NCI-H2081 (cell line): ENCODE measurements at places on chromosomes 12 and 14.

GRCh38 chr12:111369496-111370220 lies 763 bp upstream of the PHETA1 start:
- no peak for DNase-seq

DNA sequence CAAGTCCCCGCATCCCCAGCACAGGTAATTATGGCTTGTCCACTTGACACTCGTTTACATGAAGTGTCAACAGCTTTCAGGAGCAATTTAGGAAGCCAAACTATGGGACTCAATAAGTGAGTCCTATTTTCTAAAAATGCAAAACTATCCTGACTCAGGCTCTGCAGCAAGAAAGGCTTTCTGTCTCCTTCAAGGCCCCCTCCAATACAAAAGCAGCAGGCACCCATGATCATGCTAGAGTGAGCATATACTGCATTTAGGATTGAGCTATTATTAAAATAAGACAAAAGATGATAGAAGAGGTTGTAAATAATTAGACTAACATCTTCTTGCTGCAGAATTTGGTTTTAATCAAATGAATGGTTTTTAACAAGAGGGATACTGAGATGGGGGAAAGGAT lies 3.2 kb downstream of the SIX6 start:
- no peak for DNase-seq

- DNase-seq = no peak
Measured at GRCh38 chr14:42173206-42173605, 566.5 kb downstream of the LRFN5 start.

DNA sequence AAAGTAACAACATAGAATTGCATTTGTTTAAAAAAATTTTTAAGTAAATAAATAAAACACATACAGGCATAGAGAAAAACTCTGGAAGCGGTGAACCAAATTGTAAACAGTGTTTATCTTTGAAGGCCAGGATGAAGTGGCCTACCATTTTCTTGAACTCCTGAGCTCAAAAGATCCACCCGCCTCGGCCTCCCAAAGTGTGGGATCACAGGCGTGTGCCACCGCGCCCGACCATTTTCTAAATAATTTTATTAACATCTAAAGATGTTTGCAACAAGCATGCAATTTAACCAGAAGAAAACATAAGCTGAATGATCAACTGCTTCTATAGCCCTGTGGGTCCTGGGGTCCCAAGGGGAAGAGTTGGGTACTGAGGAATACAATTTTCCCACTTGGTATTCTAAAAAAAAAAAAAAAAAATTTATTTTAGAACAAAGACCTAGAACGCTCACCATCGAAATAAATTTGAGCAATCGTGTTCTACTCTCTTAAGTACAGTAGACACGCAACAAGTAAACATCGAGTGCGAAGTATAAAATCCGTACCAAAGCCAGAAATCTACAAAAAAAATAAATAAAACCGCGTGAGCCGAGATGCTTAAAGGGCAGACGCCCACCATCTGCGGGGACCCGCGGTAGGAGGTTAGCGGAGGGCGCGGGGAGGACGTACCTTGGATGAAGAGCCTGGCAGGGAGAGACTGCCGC lies 484 bp downstream of the MIS18BP1 start:
- peak; percentile 8 for DNase-seq

- no peak for DNase-seq
Measured at GRCh38 chr12:68785358-68785757, 22.6 kb upstream of the MDM2 start.

GRCh38 chr14:73775339-73776193 lies 61.4 kb upstream of the PNMA1 start:
- no peak for DNase-seq

DNA sequence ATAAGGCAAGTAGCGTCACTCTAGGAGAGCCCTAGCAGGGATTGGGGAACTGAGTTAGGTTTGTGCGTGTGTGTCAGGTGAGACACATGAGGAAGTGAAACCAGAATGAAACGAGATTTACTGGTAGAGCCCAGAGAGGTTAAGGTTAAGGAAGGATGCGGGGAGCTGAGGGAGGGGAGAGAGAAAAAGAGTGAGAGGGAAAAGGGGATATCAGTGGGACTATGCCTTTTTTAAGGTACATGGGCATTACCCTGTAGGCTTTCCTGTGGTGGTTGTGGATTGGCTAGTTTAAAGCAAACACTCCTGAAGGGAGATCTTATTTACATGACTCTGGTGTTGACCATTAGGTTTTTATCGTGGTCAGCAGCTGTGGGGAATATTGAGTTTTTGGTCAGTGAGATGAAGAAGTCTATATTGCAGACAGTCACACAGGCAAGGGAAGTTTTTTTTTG lies 13.9 kb downstream of the ZDHHC17 start:
- DNase-seq = no peak

DNA sequence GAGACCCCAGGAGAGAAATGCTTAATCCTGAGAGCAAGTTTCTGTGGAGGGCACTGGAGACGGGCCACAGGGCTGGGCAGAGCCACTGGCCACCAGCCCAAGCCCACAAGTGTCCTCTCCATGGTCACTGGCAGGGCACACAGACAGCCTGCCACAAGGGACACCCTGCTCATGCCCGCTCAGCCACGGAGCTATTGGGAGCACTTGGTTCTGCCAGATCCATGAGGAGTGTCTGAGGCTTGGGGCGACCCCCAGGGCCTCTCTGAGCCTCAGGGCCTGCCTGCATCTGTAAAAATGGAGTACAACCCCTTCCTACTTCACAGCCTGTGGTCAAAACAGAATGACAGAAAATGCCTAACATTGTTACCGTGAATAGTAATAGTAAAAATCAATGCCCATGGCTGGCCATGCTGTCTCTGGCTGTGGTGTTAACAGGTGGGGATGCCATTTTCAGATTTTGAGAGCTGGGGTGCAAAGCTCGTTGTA lies 3.2 kb downstream of the PGF start:
- DNase-seq = no peak

DNA sequence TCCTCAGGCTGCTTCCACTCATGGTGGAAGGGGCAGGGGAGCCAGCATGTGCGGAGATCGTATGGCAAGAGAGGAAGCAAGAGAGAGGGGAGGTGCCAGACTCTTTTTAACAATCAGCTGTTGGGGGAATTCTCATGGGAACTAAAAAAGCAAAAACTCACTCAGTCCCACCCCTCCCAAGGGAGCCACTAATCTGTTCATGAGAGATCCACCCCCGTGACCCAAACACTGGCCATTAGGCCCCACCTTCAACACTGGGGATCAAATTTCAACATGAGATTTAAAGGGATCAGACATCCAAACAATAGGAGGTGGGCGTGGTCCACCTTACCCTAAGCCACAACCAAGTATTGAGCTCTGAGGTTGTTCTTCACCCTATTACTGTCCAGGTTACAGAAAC lies 375.1 kb downstream of the GRIN2B start:
- no peak for DNase-seq

DNA sequence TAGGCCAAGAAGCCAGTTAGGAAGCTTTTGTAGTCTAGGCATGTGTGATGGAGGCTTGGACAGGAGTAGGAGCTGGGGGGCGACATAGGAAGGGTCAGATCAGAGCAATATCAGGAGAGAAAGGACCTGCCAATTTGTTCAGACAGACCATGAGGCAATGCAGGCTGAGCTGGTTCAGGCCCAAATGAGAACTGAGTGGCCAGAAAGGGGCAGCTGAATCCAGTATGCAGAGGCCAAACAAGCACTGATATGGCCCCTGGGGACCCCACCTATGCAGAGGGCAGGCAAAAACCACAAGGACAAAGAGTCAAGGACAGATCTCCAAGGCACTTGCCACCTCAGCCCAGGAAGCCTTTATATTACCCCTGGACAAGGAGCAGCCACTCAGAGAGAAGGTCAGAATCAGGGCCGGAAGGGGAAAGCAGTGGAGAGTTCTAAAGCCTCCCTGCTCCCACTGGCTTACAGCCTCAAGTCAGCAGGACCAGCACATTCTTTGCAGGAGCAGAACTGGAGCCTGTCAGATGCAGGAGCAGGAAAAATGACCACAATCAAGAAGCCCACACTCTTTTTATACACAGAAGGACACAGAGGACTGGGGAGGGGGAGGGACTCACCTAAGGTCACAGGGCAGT lies 37.2 kb downstream of the CLMN start:
- no peak for DNase-seq

GRCh38 chr14:81371802-81372201 lies 28.3 kb downstream of the STON2 start:
- no peak for DNase-seq

- DNase-seq = no peak
Measured at GRCh38 chr12:90004319-90005074, 295.9 kb upstream of the ATP2B1 start.

GRCh38 chr14:76007852-76008251 lies 22.3 kb downstream of the IFT43 start:
- DNase-seq = no peak

GRCh38 chr14:76848879-76849278 lies 22.7 kb downstream of the LRRC74A start:
- no peak for DNase-seq

DNA sequence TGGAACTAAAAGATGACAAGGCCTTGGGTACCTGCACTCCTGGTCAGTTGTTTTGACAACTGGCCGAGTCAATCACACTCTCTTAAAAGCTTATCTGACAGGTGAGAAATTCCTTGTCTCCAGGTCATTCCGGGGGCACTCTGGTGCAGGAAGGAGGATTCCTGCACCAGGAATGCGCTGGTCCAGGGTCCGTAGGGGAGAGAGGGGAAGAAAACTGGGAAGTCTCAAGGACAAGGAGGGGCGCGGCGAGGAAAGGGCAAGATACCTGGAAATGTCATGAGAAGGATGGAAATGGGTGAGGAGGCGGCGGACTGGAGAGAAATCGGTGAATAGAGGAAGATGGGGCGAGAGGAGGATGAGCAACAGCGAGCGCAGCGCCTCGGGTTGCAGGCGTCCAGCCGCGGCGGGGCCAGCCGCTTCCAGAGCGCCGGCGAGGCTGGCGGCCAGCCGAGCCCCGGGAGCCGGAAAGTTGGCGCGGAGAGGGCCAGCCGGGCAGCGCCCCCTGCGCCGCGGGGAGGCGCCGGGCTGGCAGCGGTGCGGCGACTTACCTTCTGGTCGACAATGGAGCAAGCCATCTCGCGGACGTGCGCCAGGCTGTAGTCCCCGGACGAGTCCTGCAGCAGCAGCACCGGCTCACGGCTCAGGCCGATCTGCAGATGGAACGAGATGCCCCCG lies 809 bp downstream of the PRKD1 start:
- peak; percentile 58 for DNase-seq

GRCh38 chr12:110697236-110697635 lies 8.3 kb upstream of the HVCN1 start:
- no peak for DNase-seq

- DNase-seq = no peak
Measured at GRCh38 chr14:56310643-56311042, 192.4 kb downstream of the PELI2 start.

- no peak for DNase-seq
Measured at GRCh38 chr14:69820991-69821390, 23.9 kb upstream of the SLC10A1 start.

- DNase-seq = no peak
Measured at GRCh38 chr14:71698027-71698426, 234.2 kb upstream of the RGS6 start.

GRCh38 chr12:122799641-122800243 lies 25.4 kb downstream of the CCDC62 start:
- no peak for DNase-seq

GRCh38 chr12:130155416-130156073 lies 6.7 kb upstream of the FZD10 start:
- no peak for DNase-seq

- no peak for DNase-seq
Measured at GRCh38 chr14:50191499-50191898, 39.9 kb downstream of the SOS2 start.

DNA sequence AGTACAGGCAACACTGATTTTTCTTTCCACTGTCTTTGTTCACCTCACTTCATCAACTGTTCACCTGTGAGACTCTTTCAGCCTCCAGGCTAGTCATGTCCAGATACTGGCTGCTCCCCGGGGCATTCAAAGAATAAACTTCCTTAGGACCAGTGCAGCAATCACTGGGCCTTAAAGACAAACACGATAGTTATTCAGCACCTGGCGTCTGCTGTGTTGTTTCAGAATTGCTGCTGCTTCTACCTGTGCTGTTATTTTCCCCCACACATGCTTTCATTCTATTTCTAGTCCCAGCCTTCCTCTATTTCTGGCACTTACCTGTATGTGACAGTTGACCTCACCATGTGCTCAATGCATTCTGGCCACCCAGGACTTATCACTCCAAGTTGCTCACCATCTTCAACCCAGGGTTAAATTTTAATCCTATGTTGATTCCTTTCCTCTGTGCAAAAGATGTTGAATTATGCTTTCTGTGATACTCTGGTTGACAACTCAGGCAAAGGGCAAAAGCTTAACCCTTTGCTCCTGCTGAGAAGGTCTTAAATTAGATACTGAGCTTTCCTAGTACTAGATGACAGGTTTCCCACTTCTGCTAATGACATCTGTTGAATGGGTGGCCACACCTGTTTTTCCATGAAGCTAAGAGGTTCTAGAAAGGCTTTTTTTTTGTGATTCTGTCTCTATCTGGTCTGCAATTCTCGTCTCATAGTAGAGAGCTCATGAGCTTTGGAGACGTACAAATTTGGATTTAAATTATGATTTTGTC lies 41.4 kb downstream of the PTPRQ start:
- DNase-seq = peak; percentile 63

DNA sequence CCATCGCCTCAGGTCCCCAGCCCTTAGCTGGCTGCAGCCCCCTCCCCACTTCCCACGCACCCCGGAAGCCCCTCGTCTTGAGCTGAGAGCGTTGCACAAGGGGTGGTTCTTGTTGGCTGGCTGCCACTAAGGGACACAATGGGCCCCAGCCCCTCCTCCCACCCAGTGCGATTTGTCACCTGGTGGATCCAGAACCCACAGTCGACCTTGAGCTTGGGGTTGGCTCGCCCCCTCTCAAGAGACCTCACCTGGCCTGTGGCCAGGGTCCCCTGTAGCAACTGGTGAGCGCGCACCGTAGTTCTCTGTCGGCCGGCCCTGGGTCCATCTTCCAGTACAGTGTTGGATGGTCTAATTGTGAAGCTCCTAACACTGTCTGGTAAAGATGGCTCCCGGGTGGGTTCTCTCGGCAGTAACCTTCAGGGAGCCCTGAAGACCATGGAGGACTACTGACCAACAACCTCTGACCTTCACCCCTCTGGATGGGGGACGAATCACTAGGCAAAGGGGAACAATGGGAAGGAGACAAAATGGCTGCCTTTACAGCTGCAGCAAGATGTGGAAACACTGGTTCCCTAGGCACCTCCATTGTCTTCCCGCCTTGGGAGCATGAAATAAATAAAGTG lies 6.6 kb downstream of the PHB2 start:
- DNase-seq = peak; percentile 79

- DNase-seq = no peak
Measured at GRCh38 chr14:52018252-52018651, 28.9 kb downstream of the RTRAF start.

DNA sequence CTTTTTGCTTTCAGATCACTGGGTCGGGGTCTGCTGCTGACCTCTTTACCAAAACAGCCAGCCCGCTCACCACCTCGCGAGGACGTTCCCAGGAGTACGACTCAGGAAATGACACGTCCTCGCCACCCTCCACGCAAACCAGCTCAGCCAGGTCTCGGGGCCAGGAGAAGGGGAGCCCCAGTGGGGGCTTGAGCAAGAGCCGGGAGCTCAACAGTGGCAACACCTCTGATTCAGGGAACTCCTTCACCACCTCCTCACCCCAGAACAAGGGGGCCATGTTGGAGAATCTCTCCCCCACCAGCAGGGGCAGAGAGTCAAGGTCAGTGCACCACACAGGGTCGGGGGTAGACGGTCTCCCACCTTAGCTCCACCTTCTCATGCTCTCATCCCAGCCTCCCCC lies 33.4 kb upstream of the HSPB8 start:
- DNase-seq = no peak
